HepG2 (cell line): ENCODE measurements at places on chromosomes 3 and 15. TPM values are rescaled to one million over a fixed set of nuclear protein-coding genes. Genes with fewer than 3 reads are reported as not detected.

Gene RBM5
- 65.0 and 106 TPM in 2 replicates for total RNA-seq

Gene PLA2G4F
- not detected in 2 replicates for total RNA-seq

Gene DZIP1L
- total RNA-seq: 1.1 and 1.2 TPM in 2 replicates

Gene AADAC
- total RNA-seq: 1.2 and 1.5 TPM in 2 replicates

Gene HYKK
- 5.4 and 6.5 TPM in 2 replicates for total RNA-seq

Gene TRPM7
- 31.7 and 36.0 TPM in 2 replicates for total RNA-seq

Gene RBPMS2
- total RNA-seq: not detected in 2 replicates

Gene PLCL2
- not detected in 2 replicates for total RNA-seq

Gene TLR9
- total RNA-seq: not detected in 2 replicates

Gene C3orf20
- total RNA-seq: 0.04 TPM in 1 of 2 replicates, not detected in the other

Gene SELENOS
- 31.6 and 63.0 TPM in 2 replicates for total RNA-seq

Gene CNTN6
- not detected in 2 replicates for total RNA-seq

Gene BNC1
- total RNA-seq: not detected in 2 replicates

Gene CCR1
- total RNA-seq: not detected in 2 replicates

GRCh38 chr15:66779331-66780009 is 77.4 kb downstream of the SMAD6 start:
- DNase-seq: peak; percentile 82

DNA sequence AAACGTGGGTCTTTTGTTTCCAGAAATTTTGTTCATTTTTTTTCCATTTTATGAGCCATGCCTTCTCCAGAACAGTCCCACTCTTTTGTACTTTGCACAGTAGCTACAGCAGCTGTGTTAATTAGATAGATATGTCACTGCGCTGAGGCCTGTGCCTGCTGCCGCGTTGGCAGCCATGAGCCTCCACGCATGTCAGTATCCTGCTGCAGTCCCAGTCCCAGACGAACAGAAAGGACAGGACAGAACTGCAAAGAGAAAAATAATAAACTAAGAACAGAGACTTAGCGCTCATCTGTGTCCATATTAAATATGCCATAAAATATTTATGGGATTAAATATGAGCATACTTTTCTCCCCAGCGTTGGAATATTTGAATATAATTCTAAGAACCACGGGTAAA is 442.4 kb upstream of the RARB start:
- DNase-seq: no peak

- no peak for DNase-seq
Measured at GRCh38 chr15:80957556-80957955, 32.1 kb downstream of the MESD start.

GRCh38 chr3:9213019-9213634 is 36.3 kb downstream of the SRGAP3 start:
- DNase-seq: no peak

DNA sequence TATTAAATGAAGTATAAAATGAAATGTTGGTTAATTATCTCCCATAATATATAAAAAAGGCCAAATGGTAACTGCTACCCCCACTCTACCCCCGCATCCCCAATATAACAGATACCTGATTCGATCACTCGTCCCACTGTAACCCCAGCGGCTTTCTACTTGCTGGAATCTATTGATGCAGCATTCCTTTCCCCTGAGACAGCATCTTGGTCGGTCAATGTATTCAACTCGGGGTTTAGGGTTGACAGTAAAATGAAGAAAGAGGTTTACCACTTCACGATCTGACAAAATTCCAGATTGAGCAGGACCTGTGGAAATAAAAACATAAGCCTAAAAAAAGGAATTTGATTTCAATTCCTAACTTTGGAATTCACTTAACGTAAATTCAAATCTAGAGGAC is 18.6 kb upstream of the C15orf40 start:
- DNase-seq: no peak

DNA sequence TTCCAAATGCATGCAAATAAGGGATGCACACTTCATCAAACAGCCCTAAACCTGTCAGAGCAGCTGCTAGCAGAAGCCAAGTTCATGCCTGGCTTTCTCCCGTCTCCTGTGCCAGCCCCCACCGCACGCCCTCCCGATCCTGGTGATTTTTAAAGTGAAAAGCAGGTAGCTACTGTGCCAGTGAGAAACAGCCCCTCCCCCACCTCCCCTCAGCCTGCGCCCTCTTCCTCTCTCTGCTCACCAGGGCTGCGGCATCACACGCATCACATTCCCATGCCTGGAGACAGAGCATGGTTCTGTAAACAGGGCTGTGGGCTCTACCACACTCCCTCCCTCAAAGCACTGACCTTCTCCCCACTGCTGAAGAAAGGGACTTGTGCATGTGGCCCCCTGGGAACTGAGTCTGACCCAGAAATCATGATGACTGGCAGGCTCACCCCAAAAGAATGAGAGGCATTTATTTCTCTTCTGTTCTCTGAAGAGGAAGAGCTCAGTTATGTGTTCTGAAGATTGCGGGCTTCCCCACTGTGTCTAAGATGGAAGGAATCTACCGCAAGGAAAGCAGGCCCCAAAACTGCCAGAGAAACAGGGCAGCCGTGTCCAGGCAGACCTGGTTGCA is 14.5 kb upstream of the SLC6A1 start:
- DNase-seq: no peak

DNA sequence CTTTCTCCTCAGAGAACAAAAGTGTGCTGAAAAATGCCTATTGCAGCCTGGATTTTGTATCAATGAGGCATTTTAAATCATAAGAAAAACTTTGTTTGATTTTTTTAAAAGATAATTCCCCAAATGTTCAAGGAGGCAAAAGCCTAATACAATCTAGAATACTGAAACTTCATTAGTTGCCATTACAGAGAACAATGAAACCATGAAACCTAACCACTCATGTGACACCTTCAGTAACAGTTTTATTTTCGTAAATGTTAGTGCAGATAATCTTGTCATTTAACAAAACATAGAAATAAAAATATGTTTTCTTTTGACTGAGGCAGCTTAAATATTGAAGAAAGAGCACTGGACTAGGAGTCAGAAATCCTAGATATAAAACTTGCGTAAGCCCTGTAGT is 655.9 kb downstream of the RBMS3 start:
- DNase-seq: no peak

DNA sequence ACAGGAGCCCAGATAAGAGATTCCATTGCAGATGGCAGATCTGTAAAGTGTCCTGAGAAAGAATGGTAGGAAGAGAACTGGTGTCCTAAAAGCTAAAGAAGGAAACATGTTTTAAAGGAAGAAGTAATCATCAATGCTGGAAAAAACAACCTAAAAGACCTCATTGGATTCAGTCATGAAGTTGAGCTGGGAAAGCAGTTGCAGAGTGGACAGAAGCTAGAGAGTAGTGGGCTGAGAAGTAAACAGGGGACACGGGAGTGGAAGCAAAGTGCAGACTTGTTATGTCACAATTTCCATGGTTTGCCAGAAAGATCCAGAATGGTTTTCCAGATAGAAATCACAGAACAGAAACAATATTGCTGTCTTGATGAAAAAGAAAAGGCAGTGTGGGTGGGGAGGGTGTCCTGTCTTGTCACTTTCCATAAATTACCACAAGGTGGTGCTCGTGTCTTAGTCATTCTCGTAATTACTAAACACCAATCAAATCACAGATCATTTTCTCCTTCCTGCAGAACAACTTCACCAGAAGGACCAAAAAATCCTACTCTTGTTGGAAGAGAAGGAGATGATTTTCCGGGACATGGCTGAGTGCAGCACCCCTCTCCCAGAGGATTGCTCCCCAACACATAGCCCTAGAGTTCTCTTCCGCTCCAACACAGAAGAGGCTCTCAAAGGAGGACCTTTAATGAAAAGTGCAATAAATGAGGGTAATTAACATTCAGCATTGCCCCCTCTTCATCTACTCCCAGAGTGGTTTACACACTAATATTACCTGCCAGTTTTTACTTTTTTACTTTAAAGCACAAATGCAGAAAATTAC is 64.5 kb downstream of the KLHL25 start:
- DNase-seq: peak; percentile 53

GRCh38 chr15:87817553-87817952 is 439.0 kb downstream of the NTRK3 start:
- no peak for DNase-seq

- no peak for DNase-seq
Measured at GRCh38 chr15:69824877-69825406, 272.8 kb downstream of the TLE3 start.

DNA sequence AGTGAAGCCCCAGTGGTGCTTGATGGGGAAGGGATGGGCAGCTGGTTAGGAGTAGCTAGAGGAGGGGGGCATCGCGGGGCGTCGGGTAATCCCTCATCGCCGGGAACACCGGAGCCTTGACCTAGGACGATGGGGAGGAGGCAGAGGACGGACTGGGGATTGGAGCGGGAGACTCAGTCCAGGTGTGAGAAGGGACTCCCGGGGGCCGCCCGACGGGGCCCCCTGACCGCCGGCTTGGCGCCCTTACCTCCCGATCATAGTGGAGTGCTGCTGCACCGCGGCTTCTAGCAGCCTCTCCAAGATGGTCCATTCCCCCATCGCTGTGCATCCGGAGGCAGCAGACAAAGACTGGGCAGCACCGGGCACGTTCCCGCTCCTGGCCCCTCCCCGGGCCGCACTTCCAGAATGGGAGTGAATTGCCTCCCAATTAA is 612 bp downstream of the GJD2 start:
- no peak for DNase-seq

- DNase-seq: no peak
Measured at GRCh38 chr15:53982876-53983275, 4.6 kb downstream of the UNC13C start.

DNA sequence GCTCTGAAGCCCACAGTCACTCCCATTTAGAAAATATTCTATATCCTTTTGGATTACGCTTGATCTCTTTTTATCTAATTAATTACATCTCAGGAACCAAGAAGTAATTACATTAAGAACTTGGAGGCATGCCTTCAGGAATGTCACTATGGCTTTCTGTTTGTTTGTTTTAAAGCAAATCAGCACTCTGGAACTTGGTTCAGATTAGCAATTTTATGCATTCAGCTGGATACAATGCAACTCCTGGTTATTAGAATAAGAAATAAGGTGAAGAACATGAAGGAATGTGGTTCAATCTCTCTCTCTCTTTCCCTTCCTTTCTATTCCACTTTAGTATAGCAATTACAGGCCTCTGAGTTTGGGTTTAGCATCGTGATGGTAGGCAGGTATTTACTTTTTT is 235.8 kb downstream of the FHIT start:
- no peak for DNase-seq

DNA sequence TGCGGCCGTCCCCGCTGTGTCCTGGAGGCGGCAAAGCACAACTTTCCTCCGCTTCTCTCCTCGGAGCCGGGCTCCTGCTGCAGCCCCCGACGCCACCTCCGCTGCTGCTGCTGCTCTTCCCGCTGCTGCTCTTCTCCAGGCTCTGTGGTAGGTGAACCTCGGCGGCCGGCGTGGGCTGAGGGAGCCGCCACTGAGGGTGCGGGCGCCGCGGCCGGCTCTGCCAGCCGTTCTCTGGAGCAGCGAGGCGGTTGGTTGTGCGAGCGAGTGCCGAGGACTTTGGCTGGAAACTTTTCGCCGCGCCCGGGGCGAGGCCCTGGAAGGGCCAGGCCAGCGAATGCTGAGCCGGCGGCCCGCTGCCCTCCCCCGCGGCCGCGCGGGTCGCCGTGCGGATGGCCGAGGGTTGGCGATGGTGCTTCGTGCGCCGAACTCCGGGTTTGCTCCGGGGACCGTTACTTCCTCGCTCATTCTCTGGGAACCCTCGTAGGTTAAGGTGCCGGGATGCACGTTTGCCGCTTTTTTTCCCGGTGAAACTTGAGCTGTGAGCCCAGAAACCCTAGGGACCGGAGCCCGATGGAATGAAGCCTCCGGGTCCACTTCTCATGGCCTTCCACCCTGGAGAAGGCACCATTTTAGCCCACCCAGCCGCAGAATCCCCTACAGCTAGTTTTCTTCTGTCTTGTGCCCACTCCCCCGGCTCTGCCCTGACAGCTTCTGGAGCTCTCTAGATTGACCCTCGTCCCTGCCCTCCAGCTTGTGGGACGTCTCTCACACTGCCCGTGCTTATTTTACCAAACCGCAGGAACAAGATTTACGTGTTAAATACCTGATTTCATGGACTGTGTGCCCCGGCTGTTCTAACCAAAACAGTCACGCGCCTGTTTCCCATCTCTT is 660 bp downstream of the NECTIN3 start:
- DNase-seq: peak; percentile 5

- DNase-seq: no peak
Measured at GRCh38 chr3:162134571-162134970, 638.0 kb downstream of the OTOL1 start.

GRCh38 chr3:26375843-26376530 is 246.6 kb upstream of the LRRC3B start:
- no peak for DNase-seq

- no peak for DNase-seq
Measured at GRCh38 chr3:60770532-60770931, 480.7 kb downstream of the FHIT start.

DNA sequence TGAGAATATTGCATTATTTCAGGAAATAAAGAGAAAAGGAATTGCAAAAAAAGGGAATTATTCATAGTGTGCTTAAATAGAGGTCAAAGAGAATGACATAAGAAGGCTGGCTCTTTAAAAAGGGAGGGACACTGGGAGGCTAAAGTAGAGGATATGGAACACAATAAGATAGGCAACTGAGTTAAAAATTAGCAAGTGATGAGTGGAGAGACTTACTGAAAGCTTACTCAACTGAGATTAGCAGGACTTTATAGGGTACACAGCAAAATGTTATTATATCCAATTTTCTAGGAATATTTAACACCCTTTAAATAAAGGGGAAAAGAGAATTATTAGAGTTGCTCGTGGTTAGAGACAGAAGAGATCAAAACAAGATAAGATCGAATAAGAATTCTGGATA is 375.2 kb downstream of the LSAMP start:
- no peak for DNase-seq

- DNase-seq: no peak
Measured at GRCh38 chr15:70530503-70530902, 232.9 kb downstream of the UACA start.

DNA sequence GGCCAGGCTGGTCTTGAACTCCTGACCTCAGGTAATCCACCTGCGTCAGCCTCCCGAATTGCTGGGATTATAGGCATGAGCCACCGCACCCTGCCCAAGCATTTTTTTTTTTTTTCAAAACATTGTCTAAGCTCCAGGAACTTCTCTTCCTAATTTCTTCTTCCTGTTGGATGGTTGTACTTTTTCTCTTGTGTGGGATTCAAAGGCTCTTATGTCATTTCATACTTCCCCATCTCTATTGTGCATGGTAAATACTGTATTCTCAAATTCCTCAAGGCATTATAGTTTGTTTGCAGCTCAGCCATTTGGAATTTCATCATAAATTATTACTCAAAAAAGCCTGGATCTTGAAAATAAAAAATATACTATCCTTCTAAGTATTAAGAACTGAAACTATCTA is 199.1 kb upstream of the GADL1 start:
- no peak for DNase-seq

- no peak for DNase-seq
Measured at GRCh38 chr15:64149893-64150578, 1.5 kb upstream of the SNX22 start.

DNA sequence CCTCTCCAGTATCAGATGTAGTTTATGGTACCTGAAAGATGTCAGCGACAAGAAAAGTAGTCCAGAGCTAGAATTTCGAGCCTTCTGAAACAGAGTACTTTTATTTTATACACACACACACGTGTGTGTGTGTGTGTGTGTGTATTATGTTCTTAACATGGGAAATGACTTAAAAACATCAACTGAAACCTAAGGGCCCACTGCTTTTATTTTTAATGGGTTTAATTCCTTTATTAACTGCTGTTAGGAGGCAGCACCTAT is 1.9 kb downstream of the TCF12 start:
- DNase-seq: no peak

- DNase-seq: peak; percentile 5
Measured at GRCh38 chr3:18111796-18112232, 313.3 kb downstream of the SATB1 start.
